ENCODE measurements at places on chromosomes 2 and 18.
A peak's percentile ranks its signal among the peaks of the same experiment; 100 is the strongest.

GRCh38 chr2:161090411-161090810 is 69.8 kb upstream of the TANK start:
- H3K4me3 ChIP-seq: no peak overlapping the region
- H3K4me1 ChIP-seq: no peaks in the 10 kb centered on the region
- H3K27me3 ChIP-seq: no peaks in the 10 kb centered on the region
- no peaks in the 10 kb centered on the region for H3K36me3 ChIP-seq

DNA sequence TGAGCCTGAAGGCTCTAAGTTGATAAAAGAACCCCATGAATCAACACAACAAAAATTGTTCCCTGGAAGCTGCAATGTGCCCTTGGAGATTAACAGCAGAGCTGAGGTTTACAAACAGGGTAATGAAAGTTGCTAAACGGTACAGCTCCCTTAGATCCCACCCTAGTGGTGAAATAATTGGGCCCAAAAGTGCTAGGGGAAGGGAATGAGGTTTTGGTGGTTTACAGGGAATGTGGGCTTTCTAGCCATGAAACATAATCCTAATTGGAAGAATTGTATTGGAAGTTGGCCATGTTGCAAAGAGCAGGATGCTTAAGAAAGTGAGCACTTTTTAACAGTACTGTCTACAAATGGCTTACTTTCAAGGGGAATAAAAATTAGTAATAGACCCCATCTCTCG is 180.2 kb upstream of the SMIM21 start:
- no peak for DNase-seq
- no peaks in the 10 kb centered on the region for H3K4me1 ChIP-seq
- H3K4me3 ChIP-seq: no peak overlapping the region

- H3K36me3 ChIP-seq: no peaks in the 10 kb centered on the region
- H3K4me1 ChIP-seq: no peaks in the 10 kb centered on the region
- peak; percentile 40 for DNase-seq
These were observed 844.3 kb downstream of the MBD2 start for GRCh38 chr18:53380063-53380639.

DNA sequence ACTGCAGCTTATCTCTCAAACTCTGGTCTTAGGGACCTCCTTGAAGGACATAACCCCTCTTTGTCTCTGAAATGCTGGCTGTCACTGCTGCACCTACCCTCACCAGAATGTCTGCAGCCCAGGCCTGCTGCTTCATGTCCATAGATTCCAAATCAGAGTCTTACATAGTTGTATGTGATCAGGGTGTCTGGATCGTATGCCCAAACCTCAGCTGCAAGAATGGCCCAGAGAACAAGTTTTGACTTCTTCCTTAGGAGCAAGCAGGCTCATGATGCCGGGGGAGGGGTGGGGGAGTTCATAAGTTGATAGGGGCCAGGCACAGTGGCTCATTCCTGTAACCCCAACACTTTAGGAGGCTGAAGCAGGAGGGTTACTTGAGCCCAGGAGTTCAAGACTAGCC is 55.8 kb upstream of the RMDN2 start:
- no peak overlapping the region for H3K4me3 ChIP-seq
- H3K27me3 ChIP-seq: no peaks in the 10 kb centered on the region
- H3K27ac ChIP-seq: no peak overlapping the region
- H3K4me1 ChIP-seq: peaks cover 5% of the 10 kb centered on the region
- H3K36me3 ChIP-seq: no peaks in the 10 kb centered on the region

GRCh38 chr2:198004921-198005829 is 200.8 kb downstream of the PLCL1 start:
- H3K4me3 ChIP-seq: no peak overlapping the region
- no peaks in the 10 kb centered on the region for H3K36me3 ChIP-seq
- H3K27me3 ChIP-seq: no peaks in the 10 kb centered on the region
- DNase-seq: no peak
- H3K4me1 ChIP-seq: no peaks in the 10 kb centered on the region

GRCh38 chr2:54589340-54590215 is 133.5 kb downstream of the SPTBN1 start:
- DNase-seq: no peak
- peak overlapping the region; percentile 78 for H3K27ac ChIP-seq

DNA sequence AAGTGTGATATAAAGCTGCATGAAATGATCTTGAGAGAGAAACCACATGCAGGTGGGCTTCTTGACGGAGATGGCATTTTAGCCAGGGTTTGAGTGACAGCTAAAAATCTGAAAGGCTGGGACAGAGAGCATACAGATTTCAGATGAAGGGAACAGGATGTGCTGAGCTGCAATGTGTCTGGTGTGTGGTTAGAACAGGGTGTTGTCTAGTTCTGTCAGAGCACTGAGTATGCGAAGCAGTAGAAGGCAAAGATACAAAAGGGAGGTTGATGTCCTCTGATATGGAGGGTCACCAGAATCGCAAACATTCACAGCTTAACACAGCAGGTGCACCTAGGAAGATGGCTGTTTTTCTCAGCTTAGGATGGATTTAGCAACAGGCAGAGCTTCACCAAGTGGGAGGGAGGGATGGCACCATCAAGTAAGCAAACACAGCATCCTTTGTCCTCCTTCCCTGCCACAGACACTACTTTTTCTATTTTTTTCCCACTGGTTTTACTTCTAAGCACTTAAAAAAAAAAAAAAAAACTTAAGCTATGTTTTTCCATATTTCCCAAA is 182.5 kb downstream of the TMX3 start:
- no peaks in the 10 kb centered on the region for H3K36me3 ChIP-seq
- no peak for DNase-seq
- H3K4me1 ChIP-seq: no peaks in the 10 kb centered on the region
- H3K4me3 ChIP-seq: no peak overlapping the region
- H3K27ac ChIP-seq: no peak overlapping the region

DNA sequence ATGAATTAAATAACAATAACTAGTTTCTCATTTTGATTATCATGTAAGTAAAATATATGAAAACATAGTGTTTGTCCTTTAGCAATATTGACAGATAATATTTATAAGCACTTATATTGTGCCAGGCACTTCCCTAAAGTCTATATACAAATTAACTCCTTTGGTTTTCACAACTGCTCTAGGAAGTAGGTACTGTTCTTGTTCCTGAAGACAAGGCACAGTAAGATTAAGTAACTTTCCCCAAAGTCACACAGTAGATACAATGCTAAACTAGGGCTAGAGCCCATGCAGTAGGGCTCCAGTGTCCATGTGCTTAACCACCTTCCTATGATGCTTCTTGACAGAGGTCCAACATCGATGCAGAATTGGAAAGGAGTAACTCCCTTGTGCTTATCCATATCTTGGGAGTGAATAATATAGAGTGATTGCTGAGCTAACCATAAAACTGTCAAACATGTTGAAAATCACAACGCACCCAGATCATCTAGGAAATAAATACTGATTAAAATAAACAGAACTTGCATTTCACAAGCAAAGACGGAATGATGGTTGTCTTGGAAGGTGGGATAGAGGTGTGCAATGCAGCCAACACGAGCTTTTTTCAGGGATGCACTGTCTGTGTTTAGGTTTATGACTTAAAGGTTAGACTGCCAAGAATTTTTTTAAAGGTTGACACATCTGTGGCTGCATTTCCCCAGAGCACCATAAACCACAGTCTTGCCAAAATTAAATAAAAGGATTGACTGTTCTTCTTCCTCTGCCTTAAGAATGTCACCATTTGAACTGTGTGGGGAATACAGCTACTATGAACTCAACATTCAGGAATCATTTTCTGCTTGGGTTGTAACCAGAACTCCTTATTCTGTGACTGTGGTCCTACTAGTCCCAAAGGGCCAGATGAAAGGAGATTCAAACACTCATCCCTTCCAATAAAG is 80.8 kb downstream of the ANKRD44 start:
- H3K27me3 ChIP-seq: no peaks in the 10 kb centered on the region
- H3K4me1 ChIP-seq: peaks cover 37% of the 10 kb centered on the region

DNA sequence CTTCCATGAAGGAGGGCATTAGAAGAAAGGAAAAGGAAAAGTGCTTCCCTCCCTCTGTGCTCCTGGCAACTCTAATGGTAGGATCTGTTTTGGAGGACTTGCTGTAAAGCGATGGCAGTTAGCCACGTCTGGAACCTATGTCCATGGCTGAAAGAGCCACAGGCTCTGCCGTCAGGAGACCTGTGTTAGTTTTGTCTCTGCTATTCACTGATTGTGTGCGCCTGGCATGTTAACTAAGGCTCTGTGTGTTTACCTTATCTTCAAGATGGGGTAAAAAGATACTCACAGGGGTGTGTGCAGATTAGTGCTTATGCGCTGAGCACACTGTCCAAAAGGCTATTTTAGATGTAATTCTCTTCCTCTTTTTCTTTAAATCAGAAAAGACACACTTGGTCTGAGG is 109.8 kb upstream of the LTBP1 start:
- no peaks in the 10 kb centered on the region for H3K36me3 ChIP-seq
- no peak for DNase-seq
- H3K27me3 ChIP-seq: no peaks in the 10 kb centered on the region
- no peaks in the 10 kb centered on the region for H3K4me1 ChIP-seq
- H3K27ac ChIP-seq: no peak overlapping the region
- H3K4me3 ChIP-seq: no peak overlapping the region

DNA sequence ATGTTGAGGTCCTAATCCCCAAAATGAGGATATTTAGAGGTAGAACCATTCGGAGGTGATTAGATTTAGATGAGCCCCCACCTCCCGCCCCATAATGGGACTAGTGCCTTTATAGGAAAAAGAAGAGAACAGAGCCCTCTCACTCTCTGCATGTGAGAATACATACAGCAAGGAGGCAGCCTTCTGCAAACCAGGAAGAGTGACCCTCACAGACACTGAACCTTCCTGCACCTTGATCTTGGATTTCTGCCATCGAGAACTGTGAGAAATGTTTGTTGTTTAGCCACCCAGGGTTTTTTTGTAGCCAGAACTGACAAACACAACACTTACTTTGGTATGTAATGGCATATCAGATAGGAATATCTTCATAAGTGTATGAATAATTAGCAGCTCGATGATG is 83.7 kb downstream of the XIRP2 start:
- no peaks in the 10 kb centered on the region for H3K4me1 ChIP-seq
- H3K27me3 ChIP-seq: no peaks in the 10 kb centered on the region
- H3K27ac ChIP-seq: no peak overlapping the region
- no peak overlapping the region for H3K4me3 ChIP-seq
- H3K36me3 ChIP-seq: no peaks in the 10 kb centered on the region
- no peak for DNase-seq

DNA sequence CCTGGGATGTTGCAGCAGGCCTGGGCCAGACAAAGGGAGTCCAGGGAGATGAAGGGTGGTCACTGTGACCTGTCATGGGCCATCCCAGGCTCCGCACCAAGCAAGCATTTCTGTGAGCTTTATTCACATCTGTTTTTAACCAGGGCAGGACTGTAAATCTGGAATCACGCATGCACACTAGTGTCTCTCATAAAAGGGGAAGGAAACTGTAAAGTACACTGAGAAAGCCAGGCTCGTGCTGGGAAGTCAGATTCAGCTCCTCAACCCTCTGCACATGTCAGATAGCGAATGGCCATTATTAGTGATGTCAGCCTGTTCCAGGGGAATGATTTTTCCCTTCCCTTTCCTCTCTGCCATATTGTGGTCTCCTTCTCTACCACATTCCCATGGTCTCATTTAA is 818.6 kb upstream of the RAB6C start:
- H3K4me1 ChIP-seq: no peaks in the 10 kb centered on the region
- H3K27me3 ChIP-seq: no peaks in the 10 kb centered on the region
- DNase-seq: no peak
- H3K27ac ChIP-seq: no peak overlapping the region
- H3K36me3 ChIP-seq: no peaks in the 10 kb centered on the region
- no peak overlapping the region for H3K4me3 ChIP-seq

DNA sequence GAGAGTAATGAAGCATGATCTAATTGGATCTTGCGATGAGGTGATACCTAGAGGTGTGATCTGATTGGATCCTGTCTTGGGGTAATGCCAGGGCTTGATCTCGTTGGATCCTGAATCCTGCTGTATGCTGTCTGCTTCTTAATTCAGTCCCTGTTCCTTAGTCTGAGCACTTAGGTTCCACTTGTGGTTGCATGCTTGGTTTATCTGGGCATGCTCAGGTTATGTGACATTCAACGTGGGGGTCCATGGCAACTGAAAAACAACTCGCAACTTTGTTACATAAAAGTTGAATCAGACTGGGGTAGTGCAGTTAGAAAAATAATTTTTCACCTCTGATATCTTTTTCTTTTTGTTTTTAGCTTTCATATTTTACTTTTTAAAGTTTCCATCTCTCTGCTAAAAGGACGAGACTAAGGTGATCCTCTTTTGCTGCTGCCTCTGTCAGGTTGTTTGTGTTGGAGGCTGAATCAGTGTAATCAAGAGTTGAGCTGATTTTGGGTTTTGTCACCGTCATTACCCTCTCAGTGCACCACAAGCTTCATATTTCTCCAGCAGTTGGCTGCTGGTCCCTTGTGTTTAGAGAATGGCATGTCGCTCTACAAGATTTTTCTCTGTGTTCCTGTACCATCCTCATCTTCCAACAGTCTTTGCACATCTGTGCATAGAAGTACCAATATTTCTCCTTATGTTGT is 67.9 kb downstream of the NCOA1 start:
- no peaks in the 10 kb centered on the region for H3K27me3 ChIP-seq
- no peak for DNase-seq
- H3K4me3 ChIP-seq: no peak overlapping the region
- peaks cover 4% of the 10 kb centered on the region for H3K4me1 ChIP-seq

DNA sequence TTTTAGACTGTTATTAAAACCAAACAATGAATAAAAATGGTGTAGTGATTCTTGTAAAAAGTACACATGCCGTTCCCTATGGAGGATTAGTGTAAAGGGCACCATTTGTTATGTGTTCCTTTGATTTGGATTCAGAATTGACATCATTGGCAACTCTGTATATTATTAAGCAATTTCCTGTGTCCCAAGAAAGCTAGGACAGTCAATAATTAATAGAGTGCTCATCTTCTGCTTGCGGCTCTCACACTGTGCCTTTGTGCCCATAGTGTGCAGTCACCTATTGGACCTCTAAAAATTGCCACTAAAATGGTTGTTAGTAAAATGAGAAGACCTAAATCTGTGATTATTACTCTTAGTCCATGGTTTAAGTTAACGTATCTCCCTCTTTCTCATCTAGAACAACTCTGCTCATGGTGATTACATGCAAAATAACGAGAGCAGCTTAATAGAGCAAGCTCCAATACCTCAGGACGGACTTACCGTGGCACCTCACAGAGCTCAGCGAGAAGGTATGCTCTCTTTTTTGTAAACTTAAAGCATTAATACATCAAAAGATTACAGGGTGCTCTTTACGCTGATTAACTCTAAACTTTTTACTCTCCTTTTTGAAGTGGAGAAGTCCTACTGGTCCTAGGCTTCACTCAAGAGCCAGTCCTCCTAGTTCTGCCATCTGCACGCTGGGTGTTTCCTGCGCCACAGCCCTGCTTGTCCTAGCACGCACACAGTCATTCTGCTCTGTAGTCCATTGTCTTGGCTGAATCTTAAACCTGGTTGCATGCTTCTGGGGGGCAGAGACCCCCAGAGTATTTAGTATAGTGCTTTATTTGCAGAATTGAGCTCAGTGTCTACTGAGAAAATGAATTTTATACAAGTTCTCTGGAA is 16.7 kb downstream of the ZCCHC2 start:
- no peak overlapping the region for H3K27ac ChIP-seq
- H3K27me3 ChIP-seq: no peaks in the 10 kb centered on the region
- DNase-seq: no peak

GRCh38 chr2:98854682-98855081 is 81.3 kb downstream of the CRACDL start:
- no peaks in the 10 kb centered on the region for H3K27me3 ChIP-seq
- no peaks in the 10 kb centered on the region for H3K36me3 ChIP-seq
- H3K27ac ChIP-seq: no peak overlapping the region
- DNase-seq: no peak
